ENCODE measurements at places on chromosomes 7 and 10.

DNA sequence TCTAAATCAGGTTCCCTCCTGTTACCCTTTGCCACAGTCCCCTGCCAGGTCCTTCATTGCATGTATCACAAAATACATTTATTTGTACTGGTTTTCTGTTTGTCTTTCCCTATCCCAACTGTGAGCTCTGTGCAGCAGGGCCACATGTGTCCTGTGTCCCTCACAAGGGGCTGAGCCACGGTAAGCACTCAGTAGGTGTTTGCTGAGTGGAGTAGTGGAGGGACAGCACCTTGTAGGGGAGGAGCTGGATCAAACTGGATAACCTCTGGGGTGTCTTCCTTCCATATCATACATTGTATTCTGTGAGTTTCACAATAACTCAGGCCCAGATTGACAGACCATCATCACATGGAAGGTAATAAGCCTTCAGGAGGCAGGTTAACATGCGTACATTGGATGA lies 25.9 kb downstream of the PIK3CG start:
- H3K4me1 ChIP-seq: peaks cover 16% of the 10 kb centered on the region
- peaks cover 43% of the 10 kb centered on the region for H3K36me3 ChIP-seq
- no peak for DNase-seq
- no peak overlapping the region for H3K27ac ChIP-seq

DNA sequence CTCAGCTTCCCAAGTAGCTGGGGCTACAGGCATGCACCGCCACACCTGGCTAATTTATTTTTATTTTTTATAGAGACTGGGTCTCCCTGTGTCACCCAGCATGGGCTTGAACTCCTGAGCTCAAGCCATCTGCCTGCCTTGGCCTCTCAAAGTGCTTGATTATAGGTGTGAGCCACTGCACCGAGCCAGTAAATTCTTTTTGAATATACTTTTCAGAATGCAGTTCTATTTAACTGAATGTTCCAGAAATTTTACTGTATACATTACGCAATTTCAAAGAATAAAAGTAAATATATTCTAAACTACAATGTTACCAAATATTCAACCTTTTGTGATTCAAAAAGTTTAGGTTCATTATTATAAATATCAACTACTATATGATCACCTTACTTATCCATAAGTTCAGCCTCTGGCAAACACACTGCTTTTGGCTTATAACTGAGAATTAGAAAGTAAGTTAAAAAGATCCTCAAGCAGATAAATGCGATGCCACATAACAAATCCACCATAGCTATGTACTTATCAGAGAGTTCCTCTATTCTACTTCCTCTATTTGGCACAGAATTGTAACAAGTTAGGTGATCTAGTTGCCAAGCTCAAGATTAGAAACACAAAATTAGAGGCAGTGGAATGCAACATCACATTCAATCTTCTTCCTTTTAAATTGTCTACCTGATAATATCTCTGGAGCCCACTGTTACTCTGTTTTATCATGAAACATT lies 118.2 kb downstream of the ANK3 start:
- no peak overlapping the region for H3K27ac ChIP-seq
- H3K27me3 ChIP-seq: no peaks in the 10 kb centered on the region
- no peaks in the 10 kb centered on the region for H3K4me1 ChIP-seq
- DNase-seq: no peak

DNA sequence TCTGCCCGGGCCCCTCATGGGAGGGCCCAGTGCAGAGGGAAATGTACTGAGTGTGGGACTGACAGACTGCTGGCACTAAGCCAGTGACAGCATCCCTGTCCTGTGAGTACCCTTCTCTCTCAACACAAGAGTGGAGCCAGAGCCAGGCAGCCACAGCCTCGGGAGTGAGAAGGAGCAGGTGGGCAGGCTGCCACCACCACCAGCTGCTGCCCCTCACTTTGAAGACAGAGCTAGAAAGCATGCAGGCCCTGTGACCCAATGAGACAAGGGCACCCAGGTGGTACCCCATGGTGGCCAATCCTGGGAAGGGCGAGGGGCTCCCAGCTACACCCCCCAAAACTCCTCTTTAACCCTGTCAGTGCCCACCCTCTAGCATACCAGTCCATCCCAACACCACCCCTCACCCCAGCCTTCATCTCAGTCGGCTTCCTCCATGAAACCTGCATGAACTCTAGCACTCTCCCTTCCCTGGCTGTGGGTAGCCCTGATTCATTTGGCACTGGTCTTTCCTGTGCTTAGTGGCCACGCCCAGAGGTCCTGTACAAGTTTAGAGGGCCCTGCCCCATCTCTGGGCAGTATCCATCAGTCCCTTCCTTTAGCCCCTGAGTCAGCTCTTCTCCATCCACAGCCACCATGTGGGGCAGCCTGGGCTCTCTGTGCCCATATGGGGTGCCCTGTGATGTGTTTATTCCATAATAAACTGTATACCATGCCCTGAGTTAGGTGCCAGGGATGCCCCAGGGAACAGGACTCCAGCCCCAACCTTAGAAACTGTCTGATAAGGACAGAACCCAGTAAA lies 207.0 kb upstream of the ZMIZ1 start:
- H3K27ac ChIP-seq: no peak overlapping the region
- H3K27me3 ChIP-seq: peaks cover 6% of the 10 kb centered on the region
- no peak overlapping the region for H3K4me3 ChIP-seq
- no peak for DNase-seq
- no peaks in the 10 kb centered on the region for H3K4me1 ChIP-seq
- no peaks in the 10 kb centered on the region for H3K36me3 ChIP-seq

- no peak overlapping the region for H3K4me3 ChIP-seq
- no peak for DNase-seq
- peaks cover 15% of the 10 kb centered on the region for H3K4me1 ChIP-seq
- H3K27me3 ChIP-seq: no peaks in the 10 kb centered on the region
- H3K27ac ChIP-seq: no peak overlapping the region
- H3K36me3 ChIP-seq: peaks cover 43% of the 10 kb centered on the region
These were observed 4.5 kb downstream of the HNRNPA2B1 start for GRCh38 chr7:26195867-26196657.

DNA sequence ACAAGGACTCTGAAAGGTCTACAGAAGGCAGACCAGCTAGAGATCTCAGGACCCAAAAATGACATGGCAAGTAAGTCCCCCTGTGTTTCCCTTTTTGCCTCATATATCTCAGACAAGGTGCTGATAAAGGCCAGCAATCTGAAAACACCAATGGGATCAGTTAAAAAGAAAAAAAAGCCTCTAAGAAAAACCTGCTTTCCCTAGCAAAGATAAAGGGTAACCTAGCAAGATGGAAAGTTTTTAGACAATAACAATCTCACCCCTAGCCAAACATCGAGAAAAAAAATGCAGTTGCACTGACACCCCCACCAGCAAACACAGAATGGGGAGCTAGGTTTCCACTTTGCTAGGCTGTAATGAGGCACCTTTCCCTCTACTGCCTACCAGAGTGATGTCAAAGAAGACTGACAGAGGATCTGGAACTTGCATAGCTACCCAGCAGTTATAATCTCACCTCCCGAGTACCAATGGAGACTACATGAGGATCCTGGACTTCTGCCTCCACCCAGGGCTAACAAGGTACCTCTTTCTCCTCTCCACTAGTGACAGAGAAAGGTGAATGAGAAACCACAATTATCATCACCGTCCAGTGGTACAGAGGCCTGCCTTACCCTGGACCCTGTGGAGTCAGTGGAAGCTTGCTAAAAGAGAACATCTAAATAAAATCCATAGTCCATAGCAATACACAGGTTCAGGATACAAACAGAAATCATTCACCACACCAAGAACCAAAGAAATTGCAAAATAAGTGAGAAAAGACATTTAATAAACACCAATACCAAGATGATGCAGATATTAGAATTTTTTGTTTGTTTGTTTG lies 240.8 kb downstream of the ARHGAP12 start:
- H3K27me3 ChIP-seq: no peaks in the 10 kb centered on the region
- H3K27ac ChIP-seq: no peak overlapping the region
- no peaks in the 10 kb centered on the region for H3K4me1 ChIP-seq
- H3K4me3 ChIP-seq: no peak overlapping the region
- H3K36me3 ChIP-seq: no peaks in the 10 kb centered on the region

DNA sequence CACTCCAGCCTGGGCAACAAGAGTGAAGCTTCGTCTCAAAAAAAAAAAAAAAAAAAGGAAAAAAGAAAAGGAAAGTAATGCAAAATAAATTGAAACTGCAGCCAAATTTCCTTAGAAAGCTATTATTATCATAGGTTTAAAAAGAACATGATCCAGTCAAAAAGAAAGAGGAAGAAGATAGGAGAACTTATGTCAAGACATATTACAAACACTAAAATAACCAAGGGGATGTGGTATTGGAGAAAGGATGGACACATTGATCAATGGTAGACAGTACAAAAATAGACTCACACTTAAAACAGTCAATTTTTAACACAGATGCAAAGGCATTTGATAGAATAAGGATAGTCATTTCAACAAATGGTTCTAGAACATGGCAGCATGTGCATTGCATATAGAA lies 27.3 kb upstream of the PFKP start:
- H3K36me3 ChIP-seq: no peaks in the 10 kb centered on the region
- H3K4me1 ChIP-seq: no peaks in the 10 kb centered on the region
- DNase-seq: no peak
- no peak overlapping the region for H3K4me3 ChIP-seq
- H3K27ac ChIP-seq: no peak overlapping the region
- peaks cover under 1% of the 10 kb centered on the region for H3K27me3 ChIP-seq

DNA sequence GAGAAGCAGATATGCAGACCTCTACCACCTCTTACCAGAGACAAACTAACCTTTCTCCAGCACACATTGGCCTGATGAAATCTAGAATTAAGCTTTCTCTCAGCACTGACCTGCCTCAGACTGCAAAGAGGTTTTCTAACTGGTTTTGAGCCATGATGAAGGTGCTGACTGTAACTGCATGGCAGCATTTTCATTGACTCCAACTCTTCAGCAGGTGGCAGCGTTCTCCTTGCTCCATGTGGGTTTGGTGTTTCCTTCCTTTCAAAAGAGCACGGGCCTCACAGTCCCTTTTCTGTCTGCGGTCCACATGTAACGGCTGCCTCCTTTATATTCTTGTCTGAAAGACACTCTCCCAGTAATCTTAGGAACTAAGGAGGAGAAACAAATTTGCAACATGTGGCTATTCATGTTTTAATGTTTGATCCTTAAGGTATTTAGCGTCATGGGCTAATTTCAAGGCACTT lies 12.6 kb downstream of the KLLN start:
- no peaks in the 10 kb centered on the region for H3K36me3 ChIP-seq
- no peaks in the 10 kb centered on the region for H3K27me3 ChIP-seq
- DNase-seq: peak; percentile 70
- no peaks in the 10 kb centered on the region for H3K4me1 ChIP-seq
- no peak overlapping the region for H3K4me3 ChIP-seq
- no peak overlapping the region for H3K27ac ChIP-seq

DNA sequence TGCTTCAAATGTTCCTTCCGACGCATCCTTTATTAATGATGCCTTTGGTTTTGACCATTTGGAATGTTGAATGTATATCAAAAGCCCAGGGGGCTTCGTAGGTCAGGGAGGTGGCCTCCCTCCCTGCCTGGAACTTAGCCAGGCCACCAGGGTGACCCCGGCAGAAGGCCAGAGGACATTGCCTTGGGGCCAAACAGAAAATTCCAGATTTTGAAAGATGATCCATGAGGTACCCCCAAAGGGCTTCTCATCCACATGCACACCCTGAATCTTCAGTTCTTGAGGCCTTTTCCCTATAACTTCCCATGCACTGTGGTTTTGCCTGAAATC lies 171.7 kb downstream of the ADAM12 start:
- no peaks in the 10 kb centered on the region for H3K4me1 ChIP-seq
- no peaks in the 10 kb centered on the region for H3K27me3 ChIP-seq

DNA sequence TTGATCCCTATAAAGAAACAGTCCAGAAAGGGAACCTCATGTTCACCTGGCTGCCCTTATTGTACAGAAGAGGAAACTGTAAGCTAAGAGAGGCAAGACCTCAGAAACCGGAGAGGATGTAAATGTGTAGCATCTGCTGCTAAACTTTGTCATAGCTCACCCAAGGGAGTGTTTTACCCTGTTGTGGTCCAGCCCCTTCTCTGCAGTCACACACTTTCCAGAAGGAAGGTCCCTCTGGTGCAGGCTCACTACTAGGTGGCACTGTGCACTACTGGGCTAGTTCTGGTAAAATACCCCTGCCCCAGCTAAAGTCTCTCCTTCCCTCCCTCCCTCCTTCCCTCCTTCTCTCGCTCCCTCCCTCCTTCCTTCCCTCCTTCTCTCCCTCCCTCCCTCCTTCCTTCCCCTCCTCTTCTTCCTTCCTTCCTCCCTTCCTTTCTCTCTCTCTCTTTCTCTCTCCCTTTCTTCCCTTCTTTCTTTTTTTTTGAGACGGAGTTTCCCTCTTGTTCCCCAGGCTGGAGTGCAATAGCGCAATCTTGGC lies 42.5 kb upstream of the LCOR start:
- H3K4me1 ChIP-seq: no peaks in the 10 kb centered on the region
- no peak for DNase-seq
- no peak overlapping the region for H3K4me3 ChIP-seq
- no peaks in the 10 kb centered on the region for H3K36me3 ChIP-seq

DNA sequence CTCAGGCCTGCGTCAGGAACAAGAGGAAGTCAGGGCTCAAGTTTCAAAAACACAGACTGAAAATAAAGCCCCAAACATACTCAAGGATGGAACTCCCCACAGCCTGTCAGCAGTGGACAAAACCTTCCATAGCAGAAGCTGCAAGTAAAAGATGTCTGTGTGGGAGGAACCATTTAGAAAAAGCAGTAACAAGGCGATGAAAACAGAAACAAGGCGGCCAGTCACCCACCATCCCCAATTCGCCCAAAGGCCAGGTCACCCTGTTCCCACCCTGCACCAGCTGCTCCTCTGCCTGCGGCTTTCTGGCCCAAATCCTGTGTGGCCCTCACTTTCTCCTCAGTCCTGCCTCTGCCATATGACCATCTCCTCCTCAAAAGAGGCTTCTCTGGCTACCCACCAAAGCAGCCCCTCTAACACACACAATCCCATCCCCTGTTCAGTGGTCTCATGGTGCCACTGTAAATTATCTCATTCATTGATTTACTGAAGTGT lies 27.8 kb downstream of the KCNMA1 start:
- DNase-seq: no peak
- no peak overlapping the region for H3K27ac ChIP-seq
- H3K36me3 ChIP-seq: no peaks in the 10 kb centered on the region
- no peak overlapping the region for H3K4me3 ChIP-seq
- H3K27me3 ChIP-seq: no peaks in the 10 kb centered on the region

- no peaks in the 10 kb centered on the region for H3K36me3 ChIP-seq
- no peak overlapping the region for H3K4me3 ChIP-seq
- H3K4me1 ChIP-seq: peaks cover 31% of the 10 kb centered on the region
- no peaks in the 10 kb centered on the region for H3K27me3 ChIP-seq
- DNase-seq: no peak
- no peak overlapping the region for H3K27ac ChIP-seq
These were observed 336.0 kb downstream of the AUTS2 start for GRCh38 chr7:69934144-69934903.

DNA sequence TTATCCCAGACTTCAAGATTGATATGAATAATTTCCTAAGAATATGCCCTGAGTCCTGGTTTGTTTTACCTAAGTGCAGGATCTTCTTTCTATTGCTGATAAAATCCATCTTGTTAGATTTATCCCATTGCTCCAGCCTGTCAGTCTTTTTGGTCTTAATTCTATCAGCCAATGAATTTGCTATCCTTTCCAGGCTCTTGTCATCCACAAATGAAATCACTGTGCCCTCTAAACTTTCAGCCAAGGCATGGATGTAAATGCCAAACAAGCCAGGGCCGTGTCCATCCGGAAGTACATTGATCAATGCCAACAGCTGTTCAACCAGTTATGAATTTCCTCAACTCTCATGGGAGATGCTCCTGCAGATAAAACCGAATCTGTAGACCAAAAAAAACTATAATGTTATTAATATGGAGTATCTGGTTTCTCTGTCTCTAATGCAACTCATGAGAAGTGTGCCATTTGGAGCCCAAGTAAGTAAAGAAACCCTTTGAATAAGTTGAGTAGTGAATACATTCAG lies 40.0 kb downstream of the NPY start:
- no peak for DNase-seq
- no peaks in the 10 kb centered on the region for H3K4me1 ChIP-seq
- H3K36me3 ChIP-seq: no peaks in the 10 kb centered on the region
- H3K4me3 ChIP-seq: no peak overlapping the region
- H3K27me3 ChIP-seq: no peaks in the 10 kb centered on the region

Measured in thymus (tissue), 14 donors.